Hindlimb muscle (tissue), 1 donor: ENCODE measurements at places on chromosomes 3 and 15. TPM values are rescaled to one million over a fixed set of nuclear protein-coding genes. Genes with fewer than 3 reads are reported as not detected.
A peak's percentile ranks its signal among the peaks of the same experiment; 100 is the strongest.

DNA sequence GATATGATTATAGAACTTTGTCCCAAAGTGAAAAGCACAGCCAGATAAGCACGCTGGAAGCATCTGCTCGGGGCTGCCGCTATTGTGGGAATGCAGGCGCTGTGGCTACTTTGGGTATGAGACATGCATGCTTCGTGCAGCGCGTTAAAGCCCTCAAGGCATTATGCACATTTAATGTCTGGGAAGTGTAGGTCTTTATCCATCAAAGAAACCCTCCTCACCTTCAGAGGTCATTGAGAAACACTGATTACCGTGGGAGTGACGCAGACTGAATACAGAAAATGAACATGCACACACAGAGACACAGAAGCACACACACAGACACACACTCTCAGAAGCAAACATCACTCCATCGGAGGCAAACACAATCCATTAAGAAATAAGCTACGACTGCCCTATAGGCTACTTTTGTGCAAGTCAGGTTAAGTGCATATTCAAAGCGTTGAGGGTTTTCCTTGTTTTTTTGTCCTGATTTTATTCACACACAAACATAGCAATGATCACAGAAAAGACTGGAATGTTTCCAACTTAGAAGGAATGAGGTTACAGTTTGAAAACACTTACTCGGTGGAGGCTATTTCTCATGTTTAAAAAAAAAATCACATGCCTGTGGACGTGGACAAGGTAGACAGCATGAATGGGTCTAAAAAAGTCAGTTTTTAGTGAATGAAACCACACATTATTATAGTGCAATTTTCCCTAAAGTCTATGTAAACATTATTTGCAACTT is 68.5 kb downstream of the PLCH1 start:
- peak; percentile 6 for DNase-seq

- no peak for DNase-seq
Measured at GRCh38 chr3:31448035-31448881, 84.5 kb upstream of the STT3B start.

Gene HCLS1
- 9.9 TPM for polyA plus RNA-seq

GRCh38 chr3:99579246-99579645 is 59.1 kb upstream of the COL8A1 start:
- no peak for DNase-seq
